ENCODE measurements at places on chromosomes 13 and 19.
A peak's percentile ranks its signal among the peaks of the same experiment; 100 is the strongest.

GRCh38 chr13:80399340-80400163 lies 58.6 kb upstream of the SPRY2 start:
- DNase-seq: no peak

GRCh38 chr13:26406791-26407190 lies 150.7 kb upstream of the WASF3 start:
- no peak for DNase-seq

DNA sequence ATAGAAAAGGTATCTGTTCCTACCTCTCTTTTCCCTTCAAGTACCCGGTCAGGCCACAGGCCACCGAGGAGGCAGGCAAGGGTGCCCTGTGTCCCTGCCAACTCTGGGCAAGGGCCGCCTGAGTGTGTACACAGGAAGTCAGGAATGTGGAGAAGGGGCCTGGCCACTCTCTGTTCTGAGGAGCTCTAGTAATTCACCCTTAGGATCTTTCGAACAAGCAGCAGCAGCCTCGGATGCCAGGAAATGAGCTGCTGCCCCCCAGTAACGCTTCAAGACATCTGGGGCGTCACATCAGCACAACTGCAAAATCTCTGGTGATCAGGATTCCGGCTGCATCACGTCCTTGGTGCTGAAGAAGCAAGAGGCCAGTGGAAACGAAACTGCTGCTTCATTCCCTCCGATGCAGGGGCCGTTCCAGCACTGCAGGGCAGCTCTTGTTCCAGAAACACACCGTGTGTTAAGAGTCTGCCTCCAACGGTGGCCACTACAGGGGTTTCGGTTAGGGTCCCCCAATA lies 2.0 kb downstream of the RAB20 start:
- DNase-seq: no peak

DNA sequence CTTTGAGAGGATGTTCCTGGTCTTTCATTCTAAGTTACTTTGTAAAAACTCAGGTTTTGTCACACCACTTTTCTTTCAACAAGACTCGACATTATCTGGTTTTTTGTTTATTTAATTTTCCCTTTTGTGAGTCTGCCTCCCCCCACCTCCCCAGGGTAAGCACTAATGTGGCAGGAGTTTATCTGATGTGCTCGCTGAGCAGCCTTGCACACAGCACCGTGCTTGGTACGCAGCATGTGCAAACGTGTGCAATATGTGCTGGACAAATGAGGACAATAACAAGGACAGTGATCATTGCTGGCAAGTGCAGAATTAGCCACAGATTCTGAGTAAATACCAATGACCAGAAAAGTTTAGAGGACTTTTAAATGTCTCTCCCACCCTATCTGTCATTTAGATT lies 391.4 kb downstream of the IRS2 start:
- DNase-seq: no peak

DNA sequence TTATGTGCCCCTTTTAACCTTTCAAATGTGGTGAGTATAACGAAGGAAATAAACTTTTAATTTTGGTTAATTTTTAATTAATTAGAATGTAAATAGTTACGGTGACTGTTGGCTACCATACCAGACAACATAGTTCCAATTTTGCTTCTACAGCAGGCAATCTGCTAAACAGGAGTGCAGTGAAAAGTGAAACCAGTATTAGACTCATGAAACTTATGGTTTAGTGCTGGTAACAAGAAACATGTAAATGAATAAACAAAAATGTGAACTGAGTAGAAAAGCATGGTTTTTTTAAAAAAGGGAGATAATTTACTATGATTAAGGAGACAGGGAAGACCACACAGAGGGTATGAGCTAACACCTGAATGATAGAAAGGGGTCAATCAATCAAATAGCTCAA lies 478.4 kb downstream of the PCDH9 start:
- DNase-seq: no peak

DNA sequence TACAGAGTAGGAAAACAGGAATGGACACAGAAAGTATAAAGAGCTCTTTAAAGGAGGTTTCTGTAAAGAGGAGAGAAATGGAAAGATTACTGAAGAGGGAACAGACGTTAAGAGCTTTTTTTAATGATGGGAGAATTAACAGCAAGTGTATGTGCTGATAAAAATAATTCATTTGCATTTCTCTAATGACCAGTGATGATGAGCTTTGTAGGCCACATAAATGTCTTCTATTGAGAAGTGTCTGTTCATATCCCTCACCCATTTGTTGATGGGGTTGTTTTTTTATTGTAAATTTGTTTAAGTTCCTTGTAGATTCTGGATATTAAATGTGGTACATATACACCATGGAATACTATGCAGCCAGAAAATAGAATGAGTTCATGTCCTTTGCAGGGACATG lies 40.0 kb downstream of the MYO16 start:
- no peak for DNase-seq

DNA sequence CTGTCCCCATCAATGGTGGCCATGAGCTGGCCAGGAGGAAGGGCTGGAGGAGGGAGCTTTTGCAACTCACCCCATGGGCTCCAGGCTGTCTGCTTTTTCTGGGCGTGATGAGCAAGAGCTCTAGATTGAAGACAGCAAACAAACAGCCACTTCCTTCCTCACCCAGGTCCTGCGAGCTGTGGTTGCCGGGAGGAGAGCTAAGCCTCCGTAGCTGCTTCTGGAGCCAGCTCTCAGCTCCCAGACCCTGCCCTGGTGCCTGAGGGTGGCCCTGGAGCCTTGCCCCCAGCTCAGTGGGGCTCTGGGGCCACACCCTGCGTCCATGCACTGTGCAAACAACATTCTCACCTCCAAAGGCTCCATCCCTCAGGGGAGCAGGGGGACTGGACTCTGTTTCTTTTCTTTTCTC lies 6.2 kb downstream of the MYO1F start:
- peak; percentile 52 for DNase-seq

DNA sequence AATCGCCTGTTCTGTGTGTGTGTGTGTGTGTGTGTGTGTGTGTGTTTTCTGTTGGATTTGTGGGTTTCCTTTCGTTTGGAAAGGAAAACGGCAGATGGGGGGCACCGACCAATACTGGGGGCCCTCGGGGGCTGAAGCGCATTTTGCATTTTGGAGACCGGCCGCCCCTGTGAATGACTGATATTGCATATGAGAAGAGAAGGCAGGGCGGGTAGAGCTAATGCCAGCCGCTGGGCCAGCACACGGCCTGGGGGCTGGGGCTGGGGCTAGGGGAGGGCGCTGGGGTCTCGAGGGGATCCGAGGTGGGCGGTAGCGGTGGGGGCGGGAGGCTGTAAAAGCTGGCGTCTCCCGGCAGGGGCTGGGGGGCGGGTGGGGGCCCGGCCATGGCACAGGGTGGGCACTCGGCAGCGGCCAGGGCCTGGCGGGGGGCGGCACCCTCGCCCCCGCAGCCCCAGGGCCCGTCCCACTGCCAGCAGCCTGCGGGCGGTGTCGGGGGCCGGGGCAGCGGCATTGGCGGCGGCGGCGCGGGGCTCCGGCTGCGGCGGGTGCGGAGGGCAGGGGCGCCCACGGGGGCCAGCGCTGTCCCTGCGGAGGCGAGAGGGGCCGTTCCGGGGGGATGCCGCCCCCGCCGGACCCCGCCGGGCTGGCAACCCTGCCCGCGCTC lies 11.2 kb downstream of the ANO8 start:
- no peak for DNase-seq

GRCh38 chr13:75986818-75987217 lies 350.7 kb downstream of the LMO7 start:
- DNase-seq: no peak

DNA sequence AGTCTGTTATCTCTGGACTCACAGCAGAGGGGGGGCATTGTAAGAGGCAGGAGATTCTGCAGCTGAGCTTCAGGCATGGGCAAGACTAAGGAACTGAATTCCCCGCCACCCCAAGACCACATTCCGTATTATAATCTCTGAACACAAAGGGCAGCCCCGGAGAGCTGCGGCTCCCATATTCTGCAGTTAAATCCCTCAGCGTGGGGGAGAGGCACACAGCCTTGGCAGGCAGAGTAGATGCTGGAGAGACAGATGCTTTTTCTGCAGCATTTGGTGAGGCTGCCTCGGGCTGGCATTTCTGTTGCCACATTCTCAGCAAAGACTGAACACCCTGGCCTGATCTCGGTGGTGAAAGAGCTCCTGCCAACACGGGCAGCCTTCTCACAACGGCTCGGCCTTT lies 12.9 kb downstream of the CHAF1A start:
- DNase-seq: no peak

GRCh38 chr19:3801412-3802096 lies 15.4 kb upstream of the MATK start:
- DNase-seq: peak; percentile 36

Data from stimulated activated CD8-positive, alpha-beta memory T cell treated with anti-CD3 and anti-CD28 coated beads, Interleukin-12 subunit alpha, Interleukin-12 subunit beta, amount 100 ng/mL, for 1 hour (primary cell).